ENCODE measurements at places on chromosomes 4 and X.

DNA sequence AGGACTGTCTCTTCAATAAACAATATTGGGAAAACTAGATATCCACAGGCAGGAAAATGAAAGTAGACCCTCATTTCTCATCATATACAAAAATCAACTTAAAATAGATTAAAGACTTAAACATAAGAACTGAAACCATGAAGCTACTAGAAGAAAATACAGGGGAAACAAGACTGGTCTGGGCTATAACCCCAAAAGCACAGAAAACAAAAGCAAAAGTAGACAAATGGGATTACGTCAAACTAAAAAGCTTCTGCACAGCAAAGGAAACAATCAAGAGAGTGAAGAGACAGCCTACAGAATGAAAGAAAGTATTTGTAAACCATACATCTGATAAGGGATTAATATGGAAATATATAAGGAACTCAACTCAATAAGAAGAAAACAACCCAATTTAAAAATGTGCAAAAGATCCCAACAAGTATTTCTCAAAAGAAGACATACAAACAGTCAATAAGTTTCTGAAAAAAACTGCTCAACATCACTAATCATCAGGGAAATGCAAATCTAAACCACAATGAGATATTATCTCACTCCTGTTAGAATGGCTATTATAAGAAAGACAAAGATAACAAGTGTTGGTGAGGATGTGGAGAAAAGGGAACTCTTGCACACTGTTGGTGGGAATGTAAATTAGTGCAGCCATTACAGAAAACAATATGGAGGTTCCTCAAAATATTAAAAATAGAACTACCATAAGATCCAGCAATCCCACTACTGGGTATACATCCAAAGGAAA, 325.3 kb upstream of the RASGEF1B start:
- no peak for DNase-seq

DNA sequence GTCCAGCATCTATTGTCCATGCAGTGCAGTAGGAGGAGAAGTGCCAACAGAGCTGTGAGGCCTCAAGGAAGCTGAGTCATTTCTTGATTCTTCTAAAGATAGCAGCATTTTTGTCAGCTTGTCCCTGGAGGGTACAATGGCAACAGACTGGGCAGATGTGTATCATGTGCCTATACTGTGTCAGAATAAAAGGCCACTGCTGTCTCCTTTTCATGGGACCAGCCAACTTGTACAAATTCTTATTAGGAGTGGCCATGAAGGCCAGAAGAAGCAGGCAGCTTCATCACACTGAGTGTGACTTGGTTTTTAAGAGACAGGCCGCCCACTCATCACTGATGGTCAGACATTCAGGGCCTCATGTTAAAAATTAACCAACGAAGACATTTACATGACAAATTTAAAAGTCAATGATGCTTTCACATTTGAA, 185.0 kb upstream of the FAM241A start:
- no peak for DNase-seq

GRCh38 chr4:65923616-65924015, 253.3 kb upstream of the EPHA5 start:
- no peak for DNase-seq

DNA sequence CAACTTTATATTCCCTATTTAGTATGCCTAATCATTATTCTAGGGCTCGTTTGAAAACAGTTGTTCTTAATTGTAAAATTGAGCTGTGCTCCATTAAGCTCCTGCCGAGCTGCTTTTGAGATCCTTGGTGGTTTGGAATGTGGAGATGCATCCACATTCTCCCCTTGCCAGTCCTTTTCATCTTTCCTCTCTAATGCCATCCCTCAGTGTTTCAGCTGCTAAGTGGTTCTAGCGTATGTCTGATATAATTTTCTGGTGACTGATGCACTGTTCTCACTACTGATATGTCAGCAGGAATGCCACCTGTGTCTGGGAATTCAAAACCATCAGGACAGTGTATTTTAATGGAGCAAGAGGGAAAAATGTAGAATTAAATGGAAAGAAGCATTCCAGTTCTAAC, 1085.0 kb downstream of the CCSER1 start:
- DNase-seq = no peak

- DNase-seq = no peak
Observed at GRCh38 chr4:10622728-10623127, 61.8 kb downstream of the CLNK start.

DNA sequence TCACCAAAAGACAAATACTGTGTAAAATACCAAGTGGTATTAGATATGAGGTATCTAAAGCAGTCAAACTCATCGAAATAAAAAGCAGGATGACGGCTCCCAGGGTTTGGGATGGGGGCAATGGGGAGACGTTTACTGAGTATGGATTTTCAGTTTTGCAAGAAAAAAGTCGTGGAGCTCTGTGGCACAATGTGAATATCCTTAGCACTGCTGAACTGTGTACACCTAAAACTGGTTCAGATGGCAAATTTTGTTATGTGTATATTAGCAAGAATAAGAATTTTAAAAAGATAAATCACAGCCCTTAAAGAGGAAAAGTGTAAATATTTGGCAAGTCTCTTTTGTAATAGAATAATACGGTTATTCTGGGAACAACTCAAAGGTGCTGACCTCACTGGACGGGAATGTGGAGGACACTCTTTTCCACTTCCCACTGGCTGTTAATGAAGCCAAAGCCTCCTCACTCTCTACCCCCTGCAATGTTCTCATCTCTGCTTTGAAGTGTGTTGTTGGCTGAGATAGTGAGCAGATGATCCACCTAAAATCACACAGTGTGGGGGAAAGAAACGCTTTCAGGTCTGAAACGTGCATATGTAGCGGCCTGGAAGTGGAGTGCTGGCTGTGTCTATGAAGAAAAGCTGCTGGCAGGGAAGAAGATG, 49.2 kb downstream of the SEL1L3 start:
- no peak for DNase-seq

DNA sequence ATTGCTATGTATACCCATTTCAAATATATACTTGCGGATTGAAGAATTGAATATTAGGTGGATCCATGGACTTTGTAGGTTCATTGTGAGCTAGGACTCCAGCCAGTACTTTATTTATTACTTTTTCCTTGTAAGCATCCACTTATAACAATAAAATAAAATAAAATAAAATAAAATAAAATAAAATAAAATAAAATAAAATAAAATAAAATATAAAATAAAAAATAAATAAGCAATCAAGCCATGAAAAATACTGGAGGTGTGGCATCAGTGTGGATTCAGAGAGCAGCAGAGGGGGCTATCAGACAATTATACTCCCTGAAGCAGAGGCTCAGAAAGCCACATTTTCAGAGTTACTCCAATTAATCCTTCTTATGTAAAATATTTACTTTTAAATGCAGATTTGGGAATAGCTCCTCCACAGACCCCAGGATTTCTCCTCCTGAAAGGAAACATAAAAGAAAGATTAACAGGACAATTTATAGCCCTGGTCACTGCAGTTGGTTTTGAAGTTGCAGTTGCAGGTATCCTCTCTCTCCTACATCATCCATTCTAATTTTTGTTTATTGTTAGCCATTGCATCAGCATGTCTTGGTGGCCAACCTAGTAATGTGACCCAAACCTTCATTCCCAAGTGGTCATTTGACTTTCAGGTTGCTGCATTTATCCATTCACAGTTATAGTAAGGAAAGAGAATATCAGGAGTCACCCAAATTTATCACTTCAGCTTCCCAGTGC, 2025.2 kb upstream of the IGFBP7 start:
- DNase-seq = no peak
